ENCODE measurements at places on chromosomes 2 and 18.
A peak's percentile ranks its signal among the peaks of the same experiment; 100 is the strongest.

- DNase-seq = no peak
Measured at GRCh38 chr2:28528206-28528605, 32.3 kb downstream of the PLB1 start.

DNA sequence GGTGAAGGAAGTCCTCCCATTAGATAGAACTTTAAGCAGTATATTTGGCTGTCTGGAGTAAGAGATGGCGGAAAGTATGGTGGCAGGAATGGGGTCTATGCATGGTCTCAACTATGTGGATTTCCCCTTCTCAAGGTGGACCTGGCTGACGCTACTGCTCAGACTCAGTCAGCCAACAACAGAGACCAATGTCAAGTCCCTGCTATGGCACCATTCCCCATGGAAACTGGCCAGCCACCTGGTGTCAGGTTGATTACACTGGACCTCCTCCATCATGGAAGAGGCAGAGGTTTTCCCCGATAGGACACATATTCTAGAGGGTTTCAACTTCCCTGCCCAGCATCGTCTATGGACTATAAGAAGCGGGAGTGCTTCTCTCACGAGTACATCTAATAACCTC is 8.6 kb upstream of the FAHD2A start:
- no peak for DNase-seq

DNA sequence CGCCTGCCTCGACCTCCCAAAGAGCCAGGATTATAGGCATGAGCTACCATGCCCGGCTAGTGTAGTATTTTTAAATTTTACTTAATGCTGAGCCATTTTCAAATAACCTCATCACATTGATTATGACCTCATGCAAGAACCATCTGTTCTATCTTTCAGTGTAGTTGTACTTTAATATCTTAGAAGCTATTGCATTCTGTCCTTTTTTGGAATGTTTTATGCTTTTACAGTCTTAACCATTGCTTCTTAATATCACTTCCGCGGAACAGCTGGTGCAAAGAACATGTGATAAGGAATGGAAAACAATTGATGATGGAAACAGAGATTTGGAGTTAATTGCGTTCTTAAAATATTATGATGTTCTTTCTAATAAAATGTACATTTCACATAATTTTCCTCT is 2.7 kb downstream of the GEN1 start:
- no peak for DNase-seq

GRCh38 chr18:76491473-76491775 is 3.6 kb downstream of the ZNF516 start:
- peak; percentile 62 for DNase-seq

GRCh38 chr2:45690231-45690630 is 38.8 kb downstream of the PRKCE start:
- no peak for DNase-seq

GRCh38 chr2:128413718-128414341 is 95.2 kb upstream of the HS6ST1 start:
- DNase-seq = peak; percentile 5

DNA sequence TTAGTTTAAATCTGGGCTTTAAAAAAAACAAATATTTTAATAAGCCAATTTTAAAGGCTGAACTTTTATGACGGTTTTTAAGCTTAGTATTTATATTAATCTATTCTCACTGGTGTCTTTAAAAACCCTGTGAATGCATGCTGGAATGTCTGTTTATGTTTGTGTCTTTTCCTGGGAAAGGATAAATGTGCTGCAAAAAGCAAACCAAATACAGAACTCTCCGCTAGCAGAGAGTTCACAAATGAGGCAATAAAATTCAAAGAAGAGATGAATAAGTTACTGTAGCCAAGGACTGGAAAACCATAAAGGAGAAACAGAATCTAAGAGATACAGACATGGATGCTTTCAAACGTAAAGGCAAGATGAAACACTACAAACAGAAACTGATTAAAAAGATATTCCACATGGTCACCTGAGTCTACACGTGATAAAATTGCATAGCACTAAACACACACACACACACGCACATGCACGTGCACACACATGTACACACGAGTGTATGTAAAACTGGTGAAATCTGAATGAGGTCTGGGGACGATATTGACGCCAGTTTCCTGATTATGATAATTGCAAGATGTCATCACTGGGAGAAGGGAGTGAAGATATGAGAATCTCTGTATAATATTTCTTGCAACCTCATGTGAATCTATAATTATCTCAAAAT is 4.5 kb downstream of the TWIST2 start:
- DNase-seq = no peak

DNA sequence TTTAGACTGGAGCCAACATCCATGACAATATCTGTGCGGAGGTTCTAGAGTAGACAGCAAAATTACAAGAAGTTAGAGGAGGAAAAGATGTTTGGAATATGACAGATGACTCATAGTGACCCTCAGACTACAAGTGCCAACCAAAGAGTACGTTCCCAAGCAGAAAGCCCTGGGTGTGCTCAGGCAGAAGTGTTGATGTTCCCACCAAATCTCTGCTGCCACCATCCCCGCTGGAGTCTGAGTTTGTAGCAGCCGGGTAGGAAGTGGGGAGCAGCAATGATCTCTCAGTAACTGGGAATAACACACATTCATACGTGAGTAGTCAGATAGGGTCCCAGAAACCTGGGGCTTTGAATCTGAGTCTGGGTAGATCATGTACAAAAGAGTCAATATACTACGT is 73.2 kb downstream of the XDH start:
- no peak for DNase-seq

- DNase-seq = no peak
Measured at GRCh38 chr2:99140860-99141109, 722 bp upstream of the C2orf15 start.

- no peak for DNase-seq
Measured at GRCh38 chr2:222823183-222823930, 37.5 kb upstream of the ACSL3 start.

DNA sequence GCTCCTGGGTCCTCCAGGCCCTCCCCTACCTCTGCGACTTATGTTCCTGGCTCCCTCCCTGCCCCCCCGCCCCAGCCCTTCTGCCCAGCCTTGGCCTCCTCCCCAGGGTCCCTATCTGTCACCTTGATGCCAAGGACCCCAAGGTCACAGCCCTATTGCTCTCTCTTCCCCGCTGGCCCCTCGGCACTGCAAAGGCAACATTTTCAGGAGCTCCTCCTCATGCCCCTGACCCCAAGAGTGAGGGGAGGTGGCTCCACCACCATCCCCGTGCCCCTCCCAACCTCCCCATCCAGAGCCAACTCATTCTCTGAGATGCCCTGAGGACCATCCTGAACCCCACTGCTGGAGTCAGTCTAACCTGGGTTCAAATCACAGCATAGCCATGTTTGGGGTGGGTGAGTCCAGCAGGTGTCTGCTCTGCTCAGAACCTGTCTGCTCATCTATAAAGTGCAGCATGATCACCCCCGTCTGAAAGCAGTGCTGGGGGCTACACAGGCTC is 11.7 kb downstream of the LIMS2 start:
- DNase-seq = no peak

DNA sequence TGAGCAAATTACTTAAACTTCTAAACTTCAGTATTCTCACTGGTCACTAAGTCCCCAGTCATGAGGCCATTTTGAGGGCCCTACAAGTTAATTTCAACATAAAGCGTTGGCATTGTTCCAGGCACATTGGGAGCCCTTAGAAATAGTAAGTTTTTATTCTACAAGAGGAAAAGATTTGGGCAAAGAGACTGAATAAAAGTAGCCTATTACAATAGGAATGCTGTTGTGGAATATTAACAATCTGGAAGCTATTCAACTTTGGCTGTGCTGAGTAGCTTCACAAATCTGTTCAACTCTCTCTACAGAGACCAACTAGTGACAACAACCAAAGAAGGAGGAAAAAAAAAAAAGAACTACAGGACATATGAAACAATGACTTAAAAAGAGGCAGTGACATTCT is 1287.5 kb upstream of the NXPH2 start:
- no peak for DNase-seq

GRCh38 chr2:129347486-129348217 is 631.8 kb upstream of the RAB6C start:
- no peak for DNase-seq

DNA sequence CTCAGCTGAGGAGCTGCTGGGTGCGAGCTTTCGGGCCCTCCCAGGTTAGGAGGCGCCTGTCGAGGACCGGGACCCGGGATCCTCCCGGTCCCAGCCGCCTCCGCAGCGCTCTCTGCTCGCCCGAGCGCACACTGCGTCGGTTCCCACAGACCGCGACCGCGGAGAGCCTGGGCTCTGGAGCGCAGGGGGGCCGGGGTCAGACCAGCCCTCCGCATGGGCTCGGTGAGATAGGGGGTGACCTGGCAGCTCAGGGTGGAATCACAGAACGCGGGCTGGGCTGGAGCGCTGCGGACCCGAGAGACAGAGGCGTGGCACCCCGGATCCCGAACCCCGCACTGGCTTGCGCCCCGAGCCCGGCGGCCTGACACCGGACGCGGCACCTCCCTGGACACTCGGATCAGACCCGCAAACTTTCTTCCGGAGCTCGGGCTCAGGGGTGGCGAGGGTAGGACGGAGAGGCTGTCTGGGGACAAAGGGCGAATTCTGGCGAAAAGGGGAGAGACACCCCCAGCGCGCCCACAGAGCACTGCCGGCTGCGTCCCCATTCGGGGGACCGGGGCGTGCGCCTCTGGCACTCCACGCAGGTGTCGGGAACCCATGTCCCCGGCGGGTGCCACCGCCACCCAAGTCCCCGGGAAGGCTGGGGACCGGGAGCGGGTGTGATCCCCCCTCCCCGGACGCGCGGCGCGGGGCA is 612 bp downstream of the DIPK1C start:
- no peak for DNase-seq

- DNase-seq = peak; percentile 42
Measured at GRCh38 chr18:8045884-8046281, 478.8 kb downstream of the PTPRM start.

DNA sequence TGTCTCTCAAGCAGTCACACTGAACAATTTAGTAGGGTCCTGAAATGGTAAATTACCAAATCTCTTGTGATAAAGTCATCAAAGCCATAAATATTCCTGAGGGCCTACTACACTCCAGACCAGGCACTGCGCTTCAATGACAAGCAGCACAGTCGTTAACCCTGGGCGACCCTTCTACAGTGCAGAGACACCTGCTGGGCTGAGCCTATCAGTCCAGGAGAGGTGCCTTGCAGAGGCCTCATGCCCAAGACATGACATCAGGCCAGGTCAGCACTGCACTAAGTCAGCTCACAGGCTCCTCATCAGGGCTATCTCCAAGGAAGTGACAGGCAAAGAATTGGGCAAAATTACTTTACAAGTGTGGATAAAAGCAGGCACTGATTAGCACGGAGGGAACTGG is 166.4 kb upstream of the EPB41L3 start:
- DNase-seq = no peak

GRCh38 chr2:73931531-73932500 is 5.1 kb downstream of the DGUOK start:
- peak; percentile 63 for DNase-seq

GRCh38 chr18:49709347-49709690 is 104.0 kb downstream of the ACAA2 start:
- DNase-seq = no peak

- DNase-seq = no peak
Measured at GRCh38 chr18:74995419-74995736, 213.6 kb downstream of the PTGR3 start.

DNA sequence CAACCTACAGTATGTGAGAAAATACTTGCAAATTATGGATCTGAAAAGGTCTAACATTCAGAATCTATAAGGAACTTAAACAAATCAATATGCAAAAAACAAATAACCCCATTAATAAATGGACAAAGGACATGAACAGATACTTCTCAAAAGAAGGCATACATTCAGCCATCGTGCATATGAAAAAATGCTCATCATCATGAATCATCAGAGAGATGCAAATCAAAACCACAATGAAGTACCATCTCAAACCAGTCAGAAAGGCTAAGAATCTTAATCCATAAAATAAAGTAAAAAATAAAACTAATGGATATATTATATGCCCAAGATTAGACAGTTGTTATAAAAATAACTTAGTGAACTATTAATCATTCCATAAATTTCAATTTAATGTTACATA is 154.0 kb downstream of the CALCRL start:
- DNase-seq = no peak

GRCh38 chr2:47190188-47190881 is 35.2 kb upstream of the STPG4 start:
- no peak for DNase-seq

DNA sequence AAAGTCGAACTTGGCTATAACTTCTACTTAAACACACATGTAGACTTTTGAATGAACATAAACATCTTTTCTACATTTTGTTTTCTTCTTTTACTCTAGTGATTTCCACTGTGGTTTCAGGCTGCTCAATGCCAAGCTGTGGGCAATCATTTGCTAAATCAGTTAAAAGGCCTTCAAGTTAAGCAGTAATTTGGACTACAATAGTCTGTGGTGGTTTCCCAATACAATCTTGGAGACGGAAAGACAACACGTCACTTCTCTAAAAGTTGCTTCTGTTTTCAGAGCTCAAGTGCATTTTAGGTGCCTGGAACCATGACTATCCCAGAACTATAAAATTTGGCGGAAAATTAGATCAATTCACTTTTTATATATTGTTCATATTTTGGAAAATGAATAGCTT is 69.4 kb downstream of the TXNL1 start:
- DNase-seq = no peak

DNA sequence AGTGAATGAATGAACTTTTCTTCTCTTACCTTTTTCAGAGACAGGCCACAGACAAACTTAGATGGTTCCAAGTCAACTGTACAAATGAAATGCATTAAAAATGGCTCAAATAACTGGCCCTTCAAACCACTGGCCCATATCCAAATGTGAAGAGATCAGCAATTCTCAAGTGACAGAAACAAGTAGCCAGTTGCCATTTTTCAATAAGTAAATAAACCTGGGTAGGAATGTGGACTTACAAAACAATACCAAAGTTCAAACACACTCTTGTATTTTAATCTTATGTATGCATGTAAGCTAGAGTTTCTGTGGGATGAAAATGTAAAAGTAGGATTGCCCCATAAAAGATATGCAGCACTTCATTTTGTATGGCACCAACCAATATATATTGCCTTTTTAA is 129.2 kb downstream of the MEP1B start:
- no peak for DNase-seq

DNA sequence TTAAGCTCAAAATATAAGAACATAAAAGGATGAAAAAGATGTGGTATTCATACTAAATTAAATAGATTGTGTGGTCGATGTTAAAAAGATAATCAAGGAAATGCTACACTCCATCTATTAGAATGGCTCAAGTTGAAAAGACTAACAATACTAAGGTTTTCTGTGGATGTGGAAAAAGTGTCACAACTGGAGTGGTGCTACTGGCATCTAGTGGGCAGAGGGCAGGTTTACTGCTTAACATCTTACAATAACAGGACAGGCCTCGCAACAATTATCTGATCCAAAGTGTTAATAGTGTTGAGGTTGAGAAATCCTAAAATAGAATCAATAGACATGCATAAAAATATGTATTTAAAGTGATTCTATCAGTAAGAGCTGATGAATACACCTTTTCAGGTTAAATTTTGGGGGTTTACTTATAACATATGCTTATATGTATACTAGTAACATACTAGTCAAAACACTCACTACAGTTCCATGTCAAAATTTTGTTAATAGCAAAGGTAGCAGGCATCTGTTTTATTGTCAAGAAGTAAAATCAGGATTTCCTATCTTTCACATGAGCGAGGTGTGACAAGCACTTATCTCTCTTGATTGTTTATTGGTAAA is 91.5 kb upstream of the TMEFF2 start:
- no peak for DNase-seq
